ENCODE measurements at places on chromosomes 12 and 14. TPM values are rescaled to one million over a fixed set of nuclear protein-coding genes. Genes with fewer than 3 reads are reported as not detected.

Gene PGF
- total RNA-seq, result 2.7 TPM

Gene CLEC7A
- total RNA-seq, result not detected

Gene CDC42BPB
- total RNA-seq, result 66.6 TPM

Gene GALNT16
- 3.9 TPM for total RNA-seq

Gene LRCOL1
- total RNA-seq, result not detected

Gene CNTN1
- total RNA-seq, result 56.7 TPM

Gene OTUB2
- total RNA-seq, result 4.4 TPM

All from A549 treated with RU486 at 1 μM for 4 hours (cell line).